Cardiac ventricle fibroblast (primary cell): ENCODE measurements at places on chromosomes 6 and 20. TPM values are rescaled to one million over a fixed set of nuclear protein-coding genes. Genes with fewer than 3 reads are reported as not detected.

Gene PROKR2
- total RNA-seq = not detected in 2 replicates

Gene RPS10
- 2,025 and 2,137 TPM in 2 replicates for total RNA-seq

Gene BCL2L1
- 61.6 and 72.2 TPM in 2 replicates for total RNA-seq

Gene BHLHE23
- total RNA-seq = not detected in 2 replicates

Gene MLN
- total RNA-seq = not detected in 2 replicates

Gene BACH2
- 0.06 and 0.29 TPM in 2 replicates for total RNA-seq

Gene GSTA2
- not detected in 2 replicates for total RNA-seq
